SW 1271 (cell line): ENCODE measurements at places on chromosomes 6 and 20.

DNA sequence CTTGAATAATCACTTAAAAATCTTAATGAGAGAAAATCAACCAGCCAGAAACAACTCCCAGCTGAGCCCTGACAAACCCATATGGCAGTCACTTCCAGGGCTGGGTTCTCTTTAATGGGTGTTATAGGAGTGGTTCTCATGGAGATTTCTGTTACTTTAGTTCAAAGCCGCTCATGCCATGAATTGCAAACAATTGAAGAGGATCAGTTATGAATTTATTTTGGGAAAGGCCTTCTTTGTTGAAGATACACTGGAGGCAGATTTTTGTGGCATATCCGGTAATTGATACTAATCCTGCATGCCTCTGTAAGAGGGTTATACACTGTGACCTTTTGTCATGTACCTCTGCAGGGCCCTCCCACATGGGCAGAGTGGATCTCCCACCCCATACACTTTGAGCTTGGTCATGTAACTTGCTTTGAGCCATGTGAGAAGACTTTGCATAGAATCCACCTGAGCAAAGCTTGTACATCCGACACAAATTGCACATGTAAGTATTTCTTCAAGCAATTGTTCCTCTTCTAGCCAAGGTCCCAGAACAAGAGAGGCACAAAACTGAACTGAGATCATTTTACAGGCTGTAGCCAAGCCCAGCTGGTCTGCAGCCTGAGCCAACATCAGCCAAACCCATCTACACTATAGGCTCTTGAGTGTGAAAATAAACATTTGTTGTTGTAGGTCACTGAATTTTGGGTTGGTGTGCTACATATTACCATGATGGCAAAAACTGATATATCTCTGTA, 492.3 kb downstream of the PREX1 start:
- no peak for DNase-seq

GRCh38 chr20:37523012-37523391, 2.0 kb downstream of the NNAT start:
- DNase-seq, result no peak

GRCh38 chr20:36399147-36399968, 93.2 kb downstream of the DLGAP4 start:
- DNase-seq, result peak; percentile 58

- DNase-seq, result no peak
Observed at GRCh38 chr20:8940326-8940725, 128.6 kb upstream of the PLCB4 start.

- no peak for DNase-seq
Observed at GRCh38 chr6:113276601-113277000, 580.5 kb upstream of the MARCKS start.

- no peak for DNase-seq
Observed at GRCh38 chr6:21972516-21972915, 324.3 kb downstream of the PRL start.

- no peak for DNase-seq
Observed at GRCh38 chr6:35582315-35582714, 69.6 kb upstream of the TULP1 start.

DNA sequence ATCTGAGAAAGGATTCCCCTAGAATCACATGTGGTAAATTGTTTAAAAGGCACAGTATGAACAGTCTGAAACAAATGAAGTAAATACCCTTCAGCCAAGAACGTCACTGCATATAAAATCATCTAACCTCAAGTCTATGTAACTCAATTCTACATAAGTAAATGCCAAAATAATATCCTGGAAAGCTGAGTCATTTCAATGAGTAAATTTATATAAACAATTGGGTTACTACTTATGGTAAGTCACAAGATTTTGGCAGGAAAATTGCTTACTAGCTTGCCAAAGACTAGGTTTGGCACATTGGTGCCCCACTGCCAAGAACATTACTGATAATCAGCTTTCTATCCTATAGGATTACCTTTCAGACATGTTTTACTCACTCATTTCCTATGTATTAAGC, 8.4 kb downstream of the GMDS start:
- DNase-seq, result no peak

- DNase-seq, result no peak
Observed at GRCh38 chr6:36484736-36485135, 41.9 kb downstream of the KCTD20 start.

DNA sequence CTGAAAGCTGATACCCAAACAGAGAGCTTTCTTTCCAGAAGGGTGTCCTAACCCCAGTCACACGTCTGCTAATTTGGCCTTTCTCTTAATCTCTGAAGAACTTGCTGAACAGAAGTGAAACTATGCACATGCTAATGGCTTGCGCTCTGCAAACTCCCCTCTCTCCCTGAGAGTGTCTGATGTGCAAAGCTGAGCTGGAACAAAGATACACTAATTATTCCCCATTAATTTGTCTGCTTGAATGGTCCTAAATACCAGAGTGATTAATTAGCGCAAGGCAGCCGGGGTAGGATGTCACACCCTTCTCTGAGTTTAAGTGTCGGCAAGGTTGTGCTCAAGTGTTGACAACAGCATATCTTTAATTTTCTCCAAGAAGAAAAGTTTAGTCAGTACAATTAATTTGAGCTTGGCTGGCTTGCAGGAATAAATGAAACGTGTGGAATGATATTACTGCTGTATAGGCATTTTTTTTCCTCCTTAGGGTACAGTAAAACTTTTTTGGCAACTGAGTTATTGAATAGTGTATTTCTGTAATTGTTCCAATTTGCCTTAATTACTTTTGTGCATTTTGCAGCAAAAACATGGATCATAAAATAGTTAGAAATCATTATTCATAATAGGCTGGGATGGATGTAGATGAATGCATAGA, 715.9 kb upstream of the POU3F2 start:
- no peak for DNase-seq

- DNase-seq, result no peak
Observed at GRCh38 chr20:53929974-53930650, 140.3 kb downstream of the BCAS1 start.

DNA sequence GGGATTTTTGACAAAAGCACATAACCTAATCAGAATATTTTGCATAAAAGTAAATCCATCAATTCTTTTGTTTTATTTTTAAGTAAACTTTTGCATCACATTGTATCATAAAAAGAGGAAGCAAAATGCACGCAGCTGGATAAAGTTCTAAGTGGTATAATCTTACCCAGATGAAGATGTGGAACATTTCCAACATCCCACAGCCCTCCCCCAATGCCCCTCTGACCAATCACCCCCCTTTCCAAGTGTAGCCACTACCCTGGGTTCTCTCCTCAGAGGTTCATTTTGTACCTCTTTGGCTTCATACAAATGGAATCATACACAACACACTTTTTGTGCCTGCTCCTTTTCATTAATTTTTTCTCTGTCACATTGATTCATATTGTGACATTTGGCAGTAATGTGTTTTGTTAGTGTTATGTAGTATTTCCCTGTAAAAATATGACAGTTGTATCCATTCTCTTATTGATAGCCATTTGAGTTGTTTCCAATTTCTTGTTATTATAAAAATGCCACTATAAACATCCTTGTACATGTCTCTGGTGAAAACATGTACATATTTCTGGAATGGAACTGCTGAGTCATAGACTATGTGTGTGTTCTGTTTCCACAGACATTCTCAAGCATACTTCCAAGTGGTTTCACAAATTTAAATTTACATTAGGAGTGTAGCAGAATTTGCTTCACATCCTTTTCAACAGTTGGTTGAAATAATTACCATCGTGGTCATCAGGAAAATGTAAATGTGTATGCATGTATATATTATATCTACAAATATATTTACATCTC, 92.9 kb upstream of the SYNDIG1 start:
- DNase-seq, result no peak

DNA sequence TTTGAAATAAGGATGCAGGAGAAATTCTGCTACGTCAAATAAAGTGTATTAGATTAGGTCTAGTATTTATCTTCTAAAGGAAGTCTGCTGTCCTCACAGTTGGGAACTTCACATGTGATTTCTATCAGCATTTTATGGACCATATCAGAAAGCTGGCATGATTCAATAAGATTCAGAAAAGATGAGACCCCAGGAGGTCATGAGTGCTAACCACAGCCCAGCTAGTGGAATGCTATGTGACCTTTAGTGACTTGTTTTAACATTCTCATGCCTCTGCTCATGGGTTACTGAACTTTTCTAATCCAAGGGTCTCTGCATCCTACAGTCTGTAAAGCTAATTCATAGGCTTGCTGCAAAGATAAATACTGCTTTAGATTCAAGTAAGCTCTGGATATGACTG, 150.1 kb downstream of the GMPR start:
- DNase-seq, result no peak

DNA sequence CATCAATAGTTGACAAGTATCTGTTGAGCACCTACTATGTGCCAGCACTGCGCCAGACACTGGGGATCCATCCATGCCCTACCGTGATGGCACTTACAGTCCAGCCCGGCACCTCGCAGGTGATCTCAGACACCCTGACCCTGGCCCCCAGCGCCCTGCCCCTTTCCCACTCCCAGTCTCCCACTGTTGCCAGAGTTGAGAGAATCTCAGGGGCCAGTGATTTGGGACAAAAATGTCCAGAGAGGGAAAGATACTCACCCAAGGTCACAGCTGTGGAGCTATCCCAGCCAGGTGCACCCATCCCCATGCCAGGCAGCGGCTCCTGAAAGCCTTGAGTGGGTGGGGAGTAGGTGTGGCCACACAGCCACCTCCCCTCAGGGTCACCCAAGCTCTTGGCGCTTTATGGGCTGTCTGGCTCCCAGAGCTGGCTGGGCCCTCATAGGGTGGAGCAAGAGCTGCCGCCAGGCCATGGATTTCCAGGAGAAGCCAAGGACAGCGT, 3.3 kb downstream of the PI16 start:
- no peak for DNase-seq

GRCh38 chr20:16539280-16540021, 33.8 kb downstream of the KIF16B start:
- no peak for DNase-seq

- no peak for DNase-seq
Observed at GRCh38 chr6:46468403-46469010, 22.7 kb downstream of the RCAN2 start.

DNA sequence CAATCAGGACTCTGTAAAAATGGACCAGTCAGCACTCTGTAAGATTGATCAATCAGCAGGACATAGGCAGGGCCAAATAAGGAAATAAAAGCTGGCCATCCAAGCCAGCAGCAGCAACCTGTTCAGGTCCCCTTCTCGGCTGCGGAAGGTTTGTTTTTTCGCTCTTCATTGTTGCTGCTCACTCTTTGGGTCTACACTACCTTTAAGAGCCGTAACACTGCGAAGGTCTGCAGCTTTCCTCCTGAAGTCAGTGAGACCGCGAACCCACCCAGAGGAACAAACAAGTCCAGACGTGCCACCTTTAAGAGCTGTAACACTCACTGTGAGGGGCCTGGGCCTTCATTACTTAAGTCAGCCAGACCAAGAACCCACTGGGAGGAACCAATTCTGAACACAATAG, 223.2 kb upstream of the EXOC2 start:
- DNase-seq, result no peak

- DNase-seq, result no peak
Observed at GRCh38 chr20:9119776-9120175, 50.9 kb downstream of the PLCB4 start.

DNA sequence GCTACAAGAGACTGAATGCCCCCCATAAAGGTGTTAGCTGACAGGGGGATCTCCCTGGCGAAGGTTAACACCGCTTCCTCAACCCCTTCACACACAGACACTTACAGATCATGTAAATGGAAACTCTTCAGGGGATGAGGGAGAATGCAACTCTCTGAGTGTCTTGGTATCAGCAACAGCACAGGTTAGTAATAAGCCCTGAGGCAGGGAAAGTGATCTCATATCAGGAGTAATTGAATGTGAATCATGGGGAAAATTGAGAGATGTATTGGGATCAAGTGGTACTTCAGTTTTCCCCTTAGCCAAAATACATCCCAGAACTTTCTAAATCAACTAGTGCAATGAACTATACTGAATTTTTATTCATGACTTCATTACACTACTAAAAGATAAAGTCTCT, 23.8 kb downstream of the OR2J3 start:
- DNase-seq, result no peak

- no peak for DNase-seq
Observed at GRCh38 chr6:44787254-44787834, 399.8 kb downstream of the CDC5L start.

GRCh38 chr6:12490904-12491571, 200.9 kb downstream of the EDN1 start:
- peak; percentile 26 for DNase-seq

DNA sequence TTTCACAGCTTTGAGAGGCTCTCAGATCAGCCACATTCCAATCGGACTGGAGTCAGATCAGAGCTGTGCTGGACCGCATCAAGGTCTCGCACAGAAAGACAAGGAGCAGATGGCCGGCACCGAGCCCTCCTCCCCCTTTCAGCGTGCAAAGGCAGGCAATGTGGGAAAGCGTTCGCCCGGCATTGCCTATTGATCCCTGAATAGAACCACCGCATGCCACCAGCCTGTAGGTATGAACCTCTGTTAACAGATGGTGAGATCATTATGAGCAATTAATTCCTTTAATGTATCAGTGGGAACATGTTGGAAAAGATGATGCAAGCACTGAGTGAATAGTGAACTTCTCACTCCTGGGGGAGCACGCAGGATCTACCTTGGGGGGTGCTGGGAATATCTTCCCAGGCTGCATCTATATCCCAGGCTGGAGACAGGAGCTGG, 117.5 kb upstream of the ID4 start:
- no peak for DNase-seq

DNA sequence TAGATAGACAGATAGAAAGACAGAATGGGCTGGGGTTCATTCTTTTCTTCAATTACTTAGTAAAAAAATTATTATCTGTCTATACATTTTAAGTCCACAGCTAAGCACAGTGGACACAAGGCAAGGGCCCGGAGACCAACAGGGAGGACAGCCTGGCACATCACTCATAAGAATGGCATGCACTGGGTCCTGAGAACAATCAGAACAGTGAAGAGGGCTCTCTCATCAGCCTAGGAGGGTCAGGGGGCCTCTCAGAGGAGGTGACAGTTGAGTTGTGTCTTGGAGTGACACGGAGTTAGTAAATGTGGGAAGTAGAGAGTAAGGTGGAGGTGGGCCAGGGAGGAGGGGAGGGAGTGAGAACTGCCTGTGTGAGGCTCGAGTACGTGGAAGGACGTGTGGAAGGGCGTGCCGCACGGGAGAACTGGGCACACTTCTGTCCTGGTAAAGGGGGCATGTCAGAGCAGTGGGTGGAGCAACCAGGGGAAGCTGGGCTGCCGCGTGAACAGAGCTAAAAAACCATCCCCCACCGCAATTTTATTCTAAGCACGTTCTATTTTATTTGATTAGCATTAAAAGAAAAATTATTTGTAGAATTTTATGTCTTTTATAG, 45.1 kb upstream of the DSP start:
- no peak for DNase-seq

DNA sequence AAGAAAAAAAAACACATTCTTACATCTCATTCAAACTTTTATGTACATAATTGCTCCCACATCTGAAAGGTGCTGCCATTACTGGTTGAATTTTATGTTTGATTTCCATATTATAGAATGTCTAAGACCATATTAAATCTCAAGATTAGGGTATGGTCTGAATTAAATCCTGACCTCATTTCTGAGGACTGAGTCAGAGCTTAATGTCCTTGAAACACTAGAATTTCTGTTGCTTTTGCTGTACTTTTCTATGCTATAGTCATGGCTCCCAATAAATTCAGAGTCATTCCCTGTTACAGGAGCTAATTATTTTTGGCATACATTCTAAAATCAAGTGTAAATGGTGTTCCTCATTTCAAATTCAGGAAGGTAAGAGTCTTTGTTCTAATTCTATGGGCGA, 285.3 kb upstream of the MANEA start:
- no peak for DNase-seq

- DNase-seq, result no peak
Observed at GRCh38 chr20:29741594-29741893, 1515.9 kb upstream of the DEFB115 start.

- DNase-seq, result no peak
Observed at GRCh38 chr6:82832811-82833210, 232.8 kb downstream of the UBE3D start.

- no peak for DNase-seq
Observed at GRCh38 chr6:128882991-128883611, at the start of gene LAMA2. TSS of gene LAMA2 (plus strand) at chr6:128883138. CDS start at chr6:128883246, 108 bp downstream.
